CD4-positive, alpha-beta T cell treated with Interleukin-12 subunit alpha and Interleukin-12 subunit beta, for 1 hour (primary cell): ENCODE measurements at places on chromosomes 1 and 21.
A peak's percentile ranks its signal among the peaks of the same experiment; 100 is the strongest.

DNA sequence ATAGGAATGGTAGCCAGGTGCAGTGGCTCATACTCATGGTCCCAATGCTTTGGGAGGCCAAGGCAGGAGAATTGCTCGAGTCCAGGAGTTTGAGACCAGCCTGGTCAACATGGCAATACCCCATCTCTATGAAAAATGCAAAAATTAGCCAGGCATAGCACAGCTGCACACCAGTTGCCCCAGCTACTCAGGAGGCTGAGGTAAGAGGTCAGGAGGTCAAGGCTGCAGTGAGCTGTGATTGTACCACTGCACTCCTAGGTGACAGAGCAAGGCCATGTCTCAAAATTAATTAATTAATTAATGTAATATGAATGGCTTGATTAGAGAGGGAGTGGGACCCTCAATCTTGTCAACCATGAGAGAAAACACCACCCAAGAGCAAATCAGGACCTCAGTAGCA is 198.7 kb upstream of the DUSP10 start:
- no peak for DNase-seq

DNA sequence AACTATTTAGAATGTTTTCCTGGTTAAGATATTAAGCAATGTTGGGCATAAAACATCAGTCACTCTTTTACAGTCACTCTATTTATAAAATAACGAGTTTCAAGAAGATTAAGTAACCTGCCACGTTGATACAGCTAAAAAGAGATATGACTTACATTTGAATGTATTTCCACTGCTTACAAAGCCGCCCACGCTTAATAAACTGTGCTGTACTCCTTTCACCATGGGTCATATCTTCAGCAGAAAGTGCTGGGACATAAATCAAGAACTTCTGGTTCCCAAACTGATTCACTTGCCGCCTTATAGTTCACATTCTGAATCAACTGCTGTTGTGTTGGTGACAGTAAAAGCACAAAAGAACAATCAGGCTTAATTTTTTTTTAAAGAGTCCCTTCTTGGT is 666.7 kb downstream of the NCAM2 start:
- DNase-seq, result no peak

DNA sequence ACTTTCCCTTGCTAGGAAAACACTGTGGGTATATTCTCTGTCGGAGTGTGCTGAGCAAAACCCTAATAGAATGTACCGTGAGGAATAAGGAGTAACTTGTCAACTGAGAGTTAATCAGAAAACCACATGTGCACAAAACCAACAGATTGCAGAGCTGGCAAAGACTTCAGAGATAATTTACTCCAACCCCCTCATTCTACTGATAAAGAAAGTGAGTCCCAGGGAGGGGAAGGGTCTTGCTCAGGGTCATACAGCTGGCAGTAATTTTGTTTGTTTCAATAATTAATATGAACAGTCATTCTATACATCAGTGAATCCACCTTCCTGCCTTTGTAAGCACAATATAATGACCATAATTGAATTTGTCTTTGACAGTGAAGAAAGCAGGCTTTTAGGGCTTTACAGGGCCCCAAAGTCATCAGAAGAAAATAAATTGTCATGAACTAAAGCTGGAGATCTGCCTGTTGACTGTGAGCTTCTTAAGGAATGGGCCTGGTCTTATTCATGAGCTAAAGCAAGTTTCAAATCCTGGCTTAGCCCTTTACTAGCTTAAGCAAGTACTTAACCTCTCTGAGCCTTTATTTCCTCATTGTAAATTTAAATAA is 67.2 kb upstream of the HOOK1 start:
- no peak for DNase-seq

DNA sequence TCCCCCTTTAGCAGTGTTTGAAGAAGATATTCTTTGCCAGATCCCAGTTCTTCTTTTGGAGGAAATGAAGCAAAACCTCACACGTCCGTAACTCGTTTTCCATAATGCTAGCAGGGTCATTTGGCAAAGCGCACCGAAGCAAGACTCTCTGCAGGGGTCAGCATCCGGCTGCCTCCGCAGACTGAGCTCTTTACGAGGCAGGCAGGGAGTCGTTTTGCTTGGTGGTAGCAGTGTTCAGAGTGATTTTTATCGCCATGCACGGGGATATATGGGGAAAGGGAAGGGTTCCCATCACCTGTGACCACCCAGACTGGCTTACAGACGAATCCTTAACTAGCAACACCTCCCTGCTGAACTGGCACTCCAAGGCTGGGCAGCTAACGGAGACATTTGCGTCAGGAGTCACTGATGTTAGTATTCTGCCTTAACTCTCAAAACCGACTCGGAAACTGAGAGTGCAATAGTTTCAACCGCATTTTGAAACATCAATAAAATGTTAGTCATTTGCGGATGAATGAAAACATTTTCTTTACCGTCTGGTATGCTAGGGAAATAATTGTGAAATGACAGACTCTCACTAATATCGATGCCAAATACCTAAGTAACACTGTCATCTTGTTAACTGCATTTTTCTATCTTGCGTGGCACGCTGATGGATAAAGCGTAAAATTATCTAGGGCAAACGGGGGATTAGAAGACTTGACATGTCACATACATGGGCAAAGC is 2.2 kb upstream of the NEGR1 start:
- DNase-seq, result no peak

DNA sequence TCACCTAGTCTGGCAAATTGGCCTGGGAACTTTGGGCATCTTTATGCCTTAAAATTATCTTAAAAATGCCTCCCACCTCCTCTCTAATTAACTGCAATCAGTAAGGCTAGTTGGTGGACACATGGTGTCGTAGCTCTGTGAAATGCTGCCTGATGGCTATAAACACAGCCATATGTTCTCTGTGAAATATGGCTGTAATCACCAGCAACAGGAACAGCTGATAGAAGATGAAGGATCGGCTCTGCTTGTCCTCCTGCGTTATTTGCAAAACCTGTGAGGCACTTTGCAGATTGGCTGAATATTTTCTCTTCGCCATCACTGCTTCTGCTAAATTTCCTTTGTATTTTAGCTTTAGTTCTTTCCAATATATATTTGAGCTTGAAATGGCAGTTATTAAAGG is 419.6 kb downstream of the RWDD3 start:
- DNase-seq, result no peak

- no peak for DNase-seq
These were observed 42.3 kb downstream of the DPT start for GRCh38 chr1:168686666-168687065.

DNA sequence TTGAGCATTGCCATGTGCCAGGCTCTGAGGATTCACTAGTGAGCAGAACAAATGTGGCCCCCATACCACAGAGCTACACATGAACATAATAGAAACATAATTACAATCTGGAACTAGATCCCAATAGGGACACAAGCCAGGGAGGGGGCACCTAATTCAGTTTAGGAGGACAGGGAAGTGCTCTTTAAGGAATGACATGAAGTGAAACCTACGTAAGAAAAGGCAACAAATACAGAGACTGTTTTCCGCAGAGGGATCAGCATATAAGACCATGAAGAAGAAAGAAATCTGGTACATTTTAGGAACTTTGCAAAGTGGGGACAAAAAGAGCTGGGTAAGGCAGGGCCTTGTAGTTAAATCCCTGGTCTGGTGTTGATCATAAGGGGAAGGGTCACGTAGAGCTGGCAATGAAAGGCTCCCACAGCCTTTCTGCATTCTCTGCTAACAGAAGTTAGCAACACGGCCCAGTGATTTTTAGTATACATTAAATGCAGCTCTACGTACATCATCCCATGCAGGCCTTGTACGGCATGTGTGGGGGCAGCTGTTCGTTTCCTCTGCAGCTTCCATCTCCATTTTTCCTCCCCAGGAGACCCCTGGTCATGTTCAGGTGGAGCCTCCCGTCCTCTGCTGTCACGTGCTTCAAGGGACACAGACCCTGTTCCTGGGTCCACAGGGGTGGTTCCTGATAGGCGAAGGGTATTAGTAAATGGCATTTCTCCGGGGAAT is 26.8 kb upstream of the SLC30A1 start:
- no peak for DNase-seq

DNA sequence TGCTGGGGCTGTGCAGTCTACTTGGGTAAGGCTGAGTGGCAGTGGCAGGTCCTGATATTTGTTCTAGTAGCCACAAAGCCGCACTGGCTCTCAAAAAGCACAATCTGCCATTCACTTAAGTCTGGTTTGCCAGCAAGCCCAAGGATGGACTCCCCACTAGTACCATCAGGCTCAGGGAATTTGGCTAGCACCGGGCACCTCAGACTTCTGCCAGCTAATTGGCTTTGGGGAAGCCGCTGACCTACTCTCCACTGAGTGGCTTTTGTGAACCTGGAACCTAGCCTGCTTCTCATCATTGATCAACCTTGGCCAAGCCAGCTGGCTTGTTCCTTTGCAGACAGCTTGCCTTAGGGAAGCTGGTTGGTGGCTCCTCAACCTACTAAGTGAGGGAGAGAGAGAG is 83.1 kb downstream of the ESRRG start:
- DNase-seq, result no peak

DNA sequence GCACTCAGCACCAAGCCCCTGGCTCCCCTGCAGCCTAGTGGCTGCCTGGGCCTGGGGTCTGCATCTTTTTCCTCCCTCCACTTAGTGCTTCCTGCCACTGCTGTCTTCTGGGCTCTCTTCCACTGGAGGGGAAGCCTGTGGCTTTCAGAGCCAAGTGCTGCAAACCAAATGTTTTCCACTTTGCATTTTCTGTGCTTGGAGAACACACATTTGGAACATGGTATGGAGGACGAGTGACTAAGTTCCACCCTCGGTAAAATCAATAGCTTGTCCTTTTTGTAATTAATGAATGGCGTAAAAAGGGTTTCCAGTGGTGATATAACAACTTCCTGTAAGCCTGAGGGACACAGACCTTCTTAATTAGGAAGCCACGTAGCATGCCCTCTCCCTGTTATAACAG is 10.1 kb upstream of the GPR153 start:
- DNase-seq, result no peak

- no peak for DNase-seq
These were observed 83.6 kb upstream of the L1TD1 start for GRCh38 chr1:62111084-62111483.

- DNase-seq, result no peak
These were observed 159.6 kb downstream of the NFIA start for GRCh38 chr1:61241973-61242381.

DNA sequence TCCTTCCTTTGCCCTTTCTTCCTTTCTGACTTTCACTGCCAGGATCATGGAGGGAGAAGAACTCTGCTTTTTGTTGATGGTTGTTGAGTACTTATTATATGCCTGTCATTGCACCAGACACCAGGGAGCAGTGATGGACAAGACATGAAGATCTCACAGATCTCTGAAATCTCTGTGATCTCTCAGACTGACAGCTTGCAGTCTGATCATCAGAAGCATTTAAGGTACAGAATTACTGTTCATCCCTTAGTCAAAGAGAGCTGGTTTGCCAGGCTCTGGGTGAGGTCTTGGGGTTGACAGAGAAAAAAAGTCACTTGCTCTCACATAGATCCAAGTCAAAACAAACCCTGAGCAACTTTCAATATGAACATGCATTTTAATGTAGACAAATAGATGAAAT is 299.5 kb upstream of the FMN2 start:
- no peak for DNase-seq

GRCh38 chr1:247487057-247487456 is 29.2 kb upstream of the OR2B11 start:
- DNase-seq, result peak; percentile 62

DNA sequence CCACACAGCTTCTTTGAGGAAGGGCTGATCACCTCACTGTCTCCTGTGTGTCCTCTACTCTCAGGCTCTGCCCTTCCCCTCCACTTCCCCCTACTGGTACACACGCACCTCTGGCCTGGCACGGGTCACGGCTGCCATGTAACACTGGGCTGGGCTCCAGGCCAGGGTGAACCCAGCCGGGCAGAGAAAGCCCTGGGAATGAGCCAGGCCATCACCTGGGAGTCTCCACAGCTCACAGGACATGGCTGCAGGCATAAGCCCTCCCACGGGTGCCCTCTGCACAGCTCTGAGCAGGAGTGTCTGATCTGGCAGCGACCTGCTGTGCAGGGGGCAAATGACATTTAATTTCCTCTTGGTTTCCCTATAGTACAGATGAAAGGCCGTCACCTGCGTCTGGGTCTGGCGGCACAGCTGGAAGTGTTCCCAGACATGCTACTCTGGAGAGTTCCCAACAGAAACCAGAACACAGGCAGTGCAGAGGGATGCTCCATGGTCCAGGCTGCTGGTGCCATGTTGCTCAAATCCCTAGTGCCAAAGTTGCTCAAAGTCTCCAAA is 61.2 kb downstream of the ERI3 start:
- no peak for DNase-seq

- DNase-seq, result no peak
These were observed at the start of gene SLC2A5 for GRCh38 chr1:9069326-9070100. SLC2A5 (minus strand) TSS chr1:9069635; CDS start chr1:9069536, 99 bp downstream.

DNA sequence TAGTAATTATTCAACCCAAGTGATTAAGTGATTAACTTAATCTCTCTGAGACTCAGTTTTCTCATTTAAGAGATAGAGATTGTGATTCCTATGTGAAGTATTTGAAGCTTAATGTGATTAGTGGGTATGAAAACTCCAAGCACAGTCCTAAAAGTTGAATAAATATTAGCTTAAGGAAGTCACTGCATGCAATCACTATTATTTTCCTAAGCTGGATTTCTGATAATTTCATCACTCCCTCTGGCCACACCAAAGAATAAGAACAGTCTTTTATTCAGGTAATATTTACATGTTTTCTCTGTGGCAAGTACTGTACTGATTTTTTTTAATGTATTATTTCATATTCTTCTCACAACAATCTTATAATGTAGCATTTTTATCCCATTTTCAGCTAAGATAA is 31.1 kb downstream of the CD55 start:
- DNase-seq, result no peak

DNA sequence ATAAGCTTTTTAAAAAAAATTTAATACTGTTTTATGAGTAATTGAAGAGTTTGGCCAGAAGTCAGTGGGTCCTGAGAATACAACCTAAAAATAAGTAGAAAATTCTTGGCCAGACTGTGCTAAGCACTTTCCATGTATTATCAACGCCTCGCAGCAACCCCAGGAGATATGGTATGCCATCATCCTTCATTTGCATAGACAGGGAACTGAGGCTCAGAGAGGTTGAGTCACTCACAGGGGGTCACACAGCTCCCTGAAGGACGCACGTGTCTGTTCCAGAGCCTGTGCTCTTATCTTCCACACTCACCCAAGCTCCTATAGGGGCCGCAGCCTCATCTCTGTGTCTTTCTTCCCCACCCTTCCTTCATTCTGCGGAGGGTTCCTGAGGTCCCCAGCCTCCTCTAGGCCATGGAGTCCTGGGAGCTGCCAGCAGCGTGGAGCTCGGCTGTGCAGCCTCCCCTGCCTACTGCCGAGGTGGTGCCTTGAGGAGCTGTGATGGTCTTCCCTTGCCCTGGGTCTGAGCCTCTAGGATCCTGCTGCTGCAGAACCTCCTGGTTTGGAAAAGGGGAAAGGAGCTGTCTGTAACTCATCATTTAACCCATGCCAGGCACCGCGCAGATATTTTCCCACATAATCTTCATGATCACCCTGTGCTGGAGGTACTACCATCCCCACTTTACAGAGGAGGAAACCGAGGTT is 30.3 kb upstream of the ECE1 start:
- DNase-seq, result no peak

- no peak for DNase-seq
These were observed 60.4 kb downstream of the SEC16B start for GRCh38 chr1:177909416-177909815.

GRCh38 chr1:198423673-198424072 is 116.8 kb downstream of the ATP6V1G3 start:
- DNase-seq, result no peak

- DNase-seq, result peak; percentile 45
These were observed 552 bp upstream of the ZNF496 start for GRCh38 chr1:247332215-247332622.
